NCI-H1105 treated with DMSO at 0.1 percent for 48 hours (cell line): ENCODE measurements at places on chromosomes 3 and 15.
A peak's percentile ranks its signal among the peaks of the same experiment; 100 is the strongest.

DNA sequence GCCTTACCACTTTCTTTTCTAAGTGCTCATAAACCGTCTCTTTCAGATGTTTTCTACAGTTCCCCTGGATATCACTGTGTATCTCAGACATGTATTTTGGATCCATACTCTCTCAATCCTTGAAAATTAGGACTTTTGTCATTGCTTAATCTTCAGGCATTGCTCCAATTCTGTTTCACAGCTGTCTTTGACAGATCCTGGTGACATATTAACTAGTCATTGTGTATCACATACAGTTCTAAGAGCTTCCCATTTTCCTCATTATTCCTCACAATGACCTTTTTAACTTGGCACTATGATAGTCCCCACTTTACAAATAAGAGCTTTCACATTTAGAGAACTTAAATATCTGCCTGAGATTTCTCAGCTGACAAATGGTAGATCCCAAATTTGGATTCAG is 151.7 kb downstream of the CLSTN2 start:
- no peak for DNase-seq

DNA sequence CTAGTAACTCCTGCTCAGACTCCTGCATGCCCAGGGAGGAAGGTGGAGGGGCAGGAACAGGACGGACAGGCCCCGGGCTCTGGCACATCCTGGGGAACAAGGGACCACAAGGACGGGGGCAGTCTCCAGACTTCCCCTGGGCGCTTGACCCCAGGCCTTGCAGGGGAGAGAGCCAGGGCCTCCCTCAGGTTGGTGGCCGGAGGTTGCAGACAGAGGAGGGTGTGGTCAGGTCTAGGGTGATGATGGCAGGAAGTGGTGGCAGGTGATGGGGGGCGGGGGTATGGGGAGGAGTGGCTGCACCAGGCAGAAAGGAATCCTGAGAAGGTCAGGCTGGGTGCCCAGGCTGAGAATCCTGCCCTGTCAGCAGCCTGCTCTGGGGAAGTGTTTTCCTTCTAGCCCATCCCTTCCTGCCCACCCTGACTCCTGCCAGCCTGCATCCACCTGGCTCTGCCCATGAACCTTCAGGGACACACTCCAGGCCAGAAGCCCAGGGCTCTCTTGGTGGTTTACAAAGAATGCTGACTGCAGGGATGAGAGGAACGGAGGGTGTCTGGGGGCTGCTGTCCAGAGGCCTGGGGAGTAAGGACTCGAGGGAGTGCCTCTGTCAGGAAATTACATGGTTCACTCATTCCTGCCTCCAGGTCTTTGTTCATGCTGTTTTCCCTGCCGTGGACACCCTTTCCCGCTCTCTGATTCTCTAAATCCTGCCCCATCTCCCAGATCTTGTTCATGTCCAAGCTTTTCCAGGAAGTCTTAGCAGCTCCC is 15.8 kb downstream of the LOXL1 start:
- no peak for DNase-seq

DNA sequence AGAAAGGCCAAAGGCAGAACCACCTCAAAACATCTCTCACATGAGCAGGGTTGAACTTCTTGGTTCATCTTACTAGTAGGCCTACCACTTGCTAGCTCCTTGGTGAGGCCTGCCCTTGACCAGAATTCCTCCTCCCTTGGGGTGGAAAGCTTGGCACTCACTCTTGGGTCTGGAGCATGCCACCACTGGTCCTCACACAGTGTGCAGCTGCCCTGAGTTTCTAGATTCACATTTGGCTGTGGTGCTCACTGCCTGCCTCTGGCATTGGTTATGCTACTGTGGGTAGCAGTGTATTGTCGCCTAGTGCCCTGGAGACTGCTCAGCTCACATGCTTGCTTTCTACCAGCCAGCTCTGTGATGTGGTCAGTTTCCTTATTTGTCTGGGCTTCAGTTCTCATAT is 23.7 kb downstream of the OXNAD1 start:
- no peak for DNase-seq

DNA sequence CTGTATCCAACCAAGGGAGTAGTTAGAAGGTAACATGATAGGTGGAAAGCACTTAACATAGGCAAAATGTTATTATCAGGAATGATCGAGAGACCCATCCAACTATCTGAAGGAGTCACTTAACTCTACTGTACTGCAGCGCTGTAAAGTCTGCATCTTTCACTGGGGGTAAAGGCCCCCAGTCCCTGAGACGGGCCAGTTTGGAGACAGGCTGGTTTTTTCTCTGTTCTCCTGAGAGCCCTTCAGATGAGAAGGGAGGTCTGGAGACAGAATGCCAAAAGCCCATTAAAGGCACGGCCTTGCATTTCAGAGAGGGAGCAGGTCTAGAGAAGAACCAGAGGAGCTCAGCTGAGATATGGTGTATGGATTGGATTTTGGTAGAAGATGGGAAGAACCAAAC is 71.3 kb upstream of the CGNL1 start:
- no peak for DNase-seq

GRCh38 chr3:30548600-30548999 is 57.8 kb upstream of the TGFBR2 start:
- no peak for DNase-seq

DNA sequence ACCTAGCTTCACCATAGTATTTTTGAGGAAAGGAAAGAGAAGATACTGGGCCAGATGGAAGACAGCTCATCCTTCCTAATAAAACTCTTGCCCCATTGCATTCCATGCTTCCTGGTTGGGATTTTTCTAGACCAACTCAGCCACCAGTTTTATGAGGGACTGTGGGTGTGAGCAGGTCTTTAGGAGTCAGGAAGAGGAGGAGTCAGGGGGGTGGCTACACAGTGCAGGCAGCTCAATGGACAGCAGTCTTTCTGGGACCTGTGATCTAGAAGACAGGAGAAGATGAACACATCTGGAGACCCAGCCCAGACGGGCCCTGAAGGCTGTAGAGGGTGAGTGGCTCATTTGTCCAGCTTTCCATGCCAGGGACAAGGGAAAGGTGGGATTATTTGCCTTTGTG is at the start of gene NOX5:
TSS of gene NOX5 (plus strand) at position 242 of the 400 bp plus-strand sequence. CDS start at position 283, 41 bp downstream.
- DNase-seq: no peak

DNA sequence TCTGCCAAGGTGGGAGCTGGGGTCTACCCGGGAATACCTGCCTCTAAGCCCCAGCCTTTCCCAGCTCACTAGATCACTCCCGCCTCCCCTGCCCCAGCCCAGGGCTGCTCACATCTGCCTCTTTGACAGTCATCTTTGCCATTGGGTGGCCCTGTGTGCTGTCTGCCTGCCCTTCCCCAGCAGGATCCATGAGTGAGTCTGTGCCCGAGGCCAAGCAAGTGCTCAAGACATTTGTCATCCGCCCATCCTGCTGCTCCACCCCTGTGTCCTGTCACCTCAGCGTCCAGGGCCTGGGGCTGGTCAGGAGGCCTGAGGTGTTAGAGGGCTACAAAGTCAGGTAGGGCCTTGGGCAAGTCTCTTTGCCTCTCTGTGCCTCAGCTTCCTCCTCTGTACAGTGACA is 89.4 kb downstream of the LSM3 start:
- no peak for DNase-seq

GRCh38 chr3:196378146-196378841 is 40.1 kb upstream of the TM4SF19 start:
- DNase-seq: no peak

DNA sequence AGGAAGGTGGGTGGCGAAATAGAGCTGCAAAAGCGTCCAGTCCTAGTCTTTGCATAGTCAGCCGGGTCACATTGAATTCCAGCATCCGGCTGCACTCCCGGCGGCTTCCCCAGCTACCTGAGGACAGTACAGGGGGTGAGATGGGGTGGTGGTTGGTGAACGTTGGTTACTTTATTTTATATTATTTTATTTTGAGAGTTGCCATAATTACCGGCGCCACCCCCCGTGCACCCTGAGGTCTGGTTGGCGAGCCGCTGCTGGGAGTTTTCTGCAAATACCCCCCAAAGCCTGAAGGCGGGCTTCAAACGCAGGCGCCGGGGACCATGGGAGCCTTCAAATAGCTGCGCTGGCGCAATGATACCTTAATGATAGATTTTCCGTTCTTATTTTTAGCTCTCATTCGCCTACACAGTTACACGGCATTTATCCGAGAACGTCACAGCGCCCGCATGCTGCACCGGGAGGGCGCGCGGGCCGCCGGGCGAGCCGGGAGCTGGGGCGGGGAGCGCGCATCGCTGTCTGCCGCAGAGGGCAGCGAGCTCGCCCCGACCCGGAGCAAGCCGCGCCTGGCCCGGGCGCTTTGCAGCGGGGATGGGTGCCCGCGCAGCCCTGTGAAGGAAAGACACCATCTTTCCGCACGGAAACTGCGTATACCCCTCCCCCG is 756 bp upstream of the RASGRF1 start:
- DNase-seq: peak; percentile 8

- DNase-seq: no peak
These were observed 380.7 kb upstream of the GOLIM4 start for GRCh38 chr3:168476360-168476980.

- DNase-seq: no peak
These were observed 48.3 kb downstream of the PARP14 start for GRCh38 chr3:122728756-122729514.

DNA sequence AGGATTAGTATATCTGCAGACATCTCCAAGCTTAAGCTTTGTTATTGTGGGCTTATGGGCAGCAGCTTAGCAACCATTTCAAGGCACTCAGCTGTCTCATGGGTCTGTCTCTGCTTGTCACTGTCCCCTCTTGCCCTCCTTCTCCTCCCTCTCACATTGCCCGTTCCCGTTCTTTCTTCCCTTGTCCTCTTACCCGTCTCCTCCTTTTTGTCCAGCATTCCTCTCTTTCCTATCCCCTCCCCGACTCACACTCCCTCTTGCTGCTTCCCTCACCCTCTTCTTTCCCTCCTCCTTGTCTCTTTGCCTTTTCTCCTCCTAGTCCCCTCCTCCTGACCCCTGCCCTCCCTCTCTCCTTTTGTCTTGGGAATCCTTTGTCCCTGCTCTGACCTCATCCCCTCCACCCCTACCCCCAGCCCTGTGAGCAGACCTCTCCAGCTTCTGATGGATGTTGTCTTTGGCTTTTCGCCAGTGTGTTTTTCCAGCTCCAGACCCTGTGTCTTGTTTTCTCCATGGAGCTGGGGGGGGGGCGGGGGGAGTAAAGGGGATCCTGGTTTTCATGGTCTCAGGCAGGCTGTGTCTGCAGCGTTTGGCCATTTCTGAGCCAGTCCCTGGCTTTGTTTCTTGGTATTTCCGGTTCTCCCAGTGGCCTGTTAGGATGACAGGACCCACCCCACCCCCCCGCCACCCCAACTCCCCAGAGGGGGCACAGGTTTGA is 47.9 kb upstream of the TRAK1 start:
- peak; percentile 62 for DNase-seq

DNA sequence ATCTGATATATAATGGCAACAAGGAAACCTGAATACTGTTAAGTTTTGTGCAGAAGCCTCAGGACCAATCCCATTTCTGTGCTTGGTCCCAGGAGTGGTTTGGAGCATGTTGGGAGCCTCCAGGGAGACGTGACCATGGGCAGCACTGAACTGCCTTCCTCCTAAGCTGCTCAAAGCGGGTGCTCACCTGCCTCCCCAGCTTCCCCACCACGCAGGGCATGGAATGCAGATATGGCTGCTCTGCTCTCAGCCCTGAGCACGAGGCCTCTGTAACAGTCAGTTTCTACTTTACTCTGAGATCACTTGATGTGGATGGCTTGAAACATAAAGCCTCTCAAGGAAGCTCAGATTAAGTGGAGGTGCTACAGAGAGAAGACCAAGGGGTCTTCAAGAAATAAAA is 49.3 kb downstream of the MESD start:
- DNase-seq: no peak

DNA sequence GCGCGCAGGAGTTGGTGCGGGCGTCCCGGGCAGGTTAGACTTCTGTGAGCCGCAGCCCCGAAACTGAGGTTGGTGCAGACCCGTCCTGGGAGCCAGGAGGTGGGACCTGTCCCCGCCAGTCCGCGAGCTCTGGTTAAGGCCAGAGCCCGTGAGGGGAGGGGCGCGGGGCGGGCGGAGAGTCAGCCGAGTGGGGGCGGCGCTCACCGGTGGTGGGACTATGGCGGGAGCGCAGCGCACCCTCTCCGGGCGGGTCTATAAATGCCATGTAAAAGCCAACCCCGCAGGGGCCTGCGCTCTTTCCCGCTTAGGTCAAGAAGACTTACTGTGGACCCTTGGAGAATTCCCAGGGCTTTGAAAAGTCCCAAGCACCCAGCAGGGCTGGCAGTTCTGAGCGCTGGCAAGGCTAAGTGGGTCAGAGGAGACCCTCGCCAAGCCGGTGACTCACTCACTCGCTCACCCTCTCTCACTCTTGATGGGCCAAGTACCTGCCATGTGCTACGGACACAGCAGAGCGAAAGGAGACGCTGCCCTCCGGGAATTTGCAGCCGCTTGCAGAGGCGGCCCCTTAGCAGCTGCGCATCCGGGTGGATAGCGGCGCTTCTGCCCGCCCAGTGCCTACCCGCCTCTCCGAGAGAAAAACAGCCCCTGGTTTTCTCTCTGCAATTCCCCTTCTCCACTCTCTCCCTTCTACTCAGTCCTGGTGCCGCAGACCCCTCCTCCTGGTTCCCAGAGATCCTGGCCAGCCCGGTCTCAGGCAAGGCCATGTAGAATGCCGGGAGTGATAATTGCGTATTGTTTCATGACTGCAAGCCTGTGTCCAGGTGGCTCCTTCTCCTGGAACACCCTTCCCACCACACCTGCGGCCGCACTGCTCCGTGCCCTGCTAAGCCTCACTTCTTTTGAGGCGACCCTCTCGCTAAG is at the start of gene ALDH1L1:
TSS of gene ALDH1L1 (minus strand) at position 110 of the 921 bp plus-strand sequence. CDS start 19,607 bp downstream, outside the sequence.
- DNase-seq: peak; percentile 83

GRCh38 chr3:23438657-23439056 is 235.5 kb downstream of the UBE2E2 start:
- DNase-seq: no peak

- DNase-seq: no peak
These were observed 10.7 kb downstream of the MUC20 start for GRCh38 chr3:195731356-195731905.

- no peak for DNase-seq
These were observed 90.7 kb downstream of the NR2F2 start for GRCh38 chr15:96421178-96421601.

GRCh38 chr3:170397685-170398084 is 21.0 kb upstream of the CLDN11 start:
- DNase-seq: no peak

DNA sequence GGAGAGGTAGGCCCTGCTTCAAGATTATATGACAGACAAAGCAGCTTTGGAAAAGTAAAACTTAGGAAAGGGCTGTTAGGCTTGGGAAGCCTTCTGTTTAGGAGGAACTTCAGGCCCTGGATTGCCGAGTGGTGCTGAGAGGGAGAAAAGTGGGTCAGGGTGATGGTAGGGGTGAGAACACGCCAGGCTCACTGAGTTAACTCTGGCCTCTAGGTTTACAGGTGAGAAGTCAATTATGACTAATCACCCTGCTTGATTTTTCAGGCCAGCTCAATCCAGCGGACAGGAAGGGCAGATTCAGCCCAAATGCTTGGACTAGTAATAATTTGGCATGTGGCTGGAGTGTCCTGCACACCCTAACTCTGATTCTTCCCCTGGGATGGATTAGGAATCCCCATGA is 365.1 kb upstream of the LMCD1 start:
- no peak for DNase-seq
